HepG2 (cell line): ENCODE measurements at places on chromosomes 5 and 9. TPM values are rescaled to one million over a fixed set of nuclear protein-coding genes. Genes with fewer than 3 reads are reported as not detected.

DNA sequence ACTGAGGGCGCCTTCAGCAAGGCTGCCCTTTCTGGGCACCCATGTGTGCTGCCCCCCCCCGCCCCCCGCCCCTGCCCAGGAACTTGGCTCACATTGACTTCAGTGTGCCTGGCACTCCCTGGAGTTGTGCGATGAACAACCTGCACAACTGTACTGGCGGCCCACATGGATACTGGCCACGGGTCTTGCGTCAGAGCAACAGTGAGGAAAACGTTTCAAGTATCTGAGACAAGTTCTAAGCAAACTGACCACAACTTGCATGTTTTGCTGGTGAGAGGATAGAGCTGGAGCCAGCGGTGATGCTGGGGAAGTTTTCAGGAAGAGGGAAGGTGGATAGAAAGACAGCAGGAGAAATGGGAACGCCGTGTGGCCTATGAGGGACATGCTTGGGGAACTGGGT is 45.4 kb downstream of the HABP4 start:
- peaks cover 7% of the 10 kb centered on the region for H3K36me3 ChIP-seq
- no peaks in the 10 kb centered on the region for H3K27me3 ChIP-seq
- no peak for DNase-seq
- no peak overlapping the region for H3K4me3 ChIP-seq

- no peak overlapping the region for H3K4me3 ChIP-seq
- no peak for DNase-seq
- peaks cover 32% of the 10 kb centered on the region for H3K4me1 ChIP-seq
- no peaks in the 10 kb centered on the region for H3K36me3 ChIP-seq
Measured at GRCh38 chr9:136602193-136602885, 56.5 kb upstream of the NOTCH1 start.

- no peaks in the 10 kb centered on the region for H3K27me3 ChIP-seq
- H3K36me3 ChIP-seq: no peaks in the 10 kb centered on the region
- H3K4me3 ChIP-seq: no peak overlapping the region
- DNase-seq: no peak
- no peaks in the 10 kb centered on the region for H3K4me1 ChIP-seq
Measured at GRCh38 chr5:2403296-2403695, 348.2 kb downstream of the IRX2 start.

Gene SPATA31E1
- total RNA-seq: not detected in 2 replicates

- no peaks in the 10 kb centered on the region for H3K36me3 ChIP-seq
- H3K4me1 ChIP-seq: peaks cover 66% of the 10 kb centered on the region
- H3K4me3 ChIP-seq: no peak overlapping the region
- no peak overlapping the region for H3K27ac ChIP-seq
- no peaks in the 10 kb centered on the region for H3K27me3 ChIP-seq
Measured at GRCh38 chr9:122192261-122192875, 32.7 kb downstream of the MORN5 start.
